Astrocyte of the cerebellum (primary cell): ENCODE measurements at places on chromosomes 7 and 10.

DNA sequence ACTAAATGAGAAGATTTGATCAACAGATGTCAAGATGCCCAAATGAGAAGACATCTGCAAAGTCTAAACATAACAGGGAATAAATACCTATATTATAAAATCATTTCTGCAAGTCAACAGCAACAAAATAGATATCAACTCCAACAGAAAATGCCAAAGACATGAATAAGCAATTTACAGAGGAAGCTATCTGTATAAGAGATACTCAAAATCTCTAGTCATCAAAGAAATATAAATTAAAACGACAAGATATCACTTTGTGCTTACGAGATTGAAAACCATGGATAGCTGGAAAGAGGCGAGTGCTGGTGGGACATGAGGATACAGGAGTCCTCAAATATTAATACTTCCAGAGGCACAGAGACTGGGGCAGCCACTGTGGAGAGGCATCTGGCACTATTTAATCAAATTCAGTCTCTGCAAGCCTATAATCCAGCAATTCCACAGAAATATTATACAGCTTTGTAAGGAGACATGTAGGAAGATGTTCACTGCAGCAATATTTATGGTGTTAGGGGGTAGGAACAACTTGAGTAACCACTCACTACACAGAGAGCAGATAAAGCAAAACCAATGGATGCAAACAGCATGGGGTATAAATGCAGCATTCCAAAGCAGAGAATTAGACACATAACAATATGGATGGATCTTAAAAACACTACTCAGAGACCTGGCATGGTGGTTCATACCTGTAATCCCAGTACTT is 4.8 kb downstream of the DNMBP start:
- no peak for DNase-seq

DNA sequence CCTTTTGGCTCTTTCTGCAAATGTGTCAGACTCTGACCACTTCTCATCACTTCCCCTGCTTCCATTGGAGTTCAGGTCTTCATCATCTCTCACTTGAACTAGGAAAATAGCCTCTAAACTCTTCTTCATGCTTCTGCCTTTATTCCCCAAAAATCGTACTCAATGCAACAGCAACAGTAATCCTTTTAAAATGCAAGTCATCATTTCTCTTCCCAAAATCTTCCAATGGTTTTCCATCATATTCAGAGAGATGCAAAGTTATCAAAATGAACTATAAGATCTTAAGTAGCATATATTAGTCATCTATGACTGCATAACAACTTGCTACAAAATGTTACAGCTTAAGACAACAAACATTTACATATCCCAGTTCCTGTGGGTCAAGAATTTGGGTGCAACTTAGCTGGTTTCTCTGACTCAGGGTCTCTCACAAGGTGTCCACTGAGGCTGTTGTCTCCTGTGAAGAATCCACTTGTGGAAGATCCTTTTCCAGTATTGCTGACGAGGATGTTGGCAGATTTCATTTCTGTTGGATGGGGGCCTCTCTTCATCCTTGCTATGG is 31.0 kb upstream of the ETV1 start:
- no peak for DNase-seq

GRCh38 chr7:134750083-134751062 is 29.1 kb upstream of the CALD1 start:
- DNase-seq, result no peak

GRCh38 chr7:45136106-45137060 is 21.2 kb upstream of the RAMP3 start:
- peak; percentile 65 for DNase-seq

GRCh38 chr7:105971845-105972244 is 8.8 kb downstream of the CDHR3 start:
- no peak for DNase-seq

GRCh38 chr7:151688236-151688780 is 168.6 kb upstream of the RHEB start:
- no peak for DNase-seq

- no peak for DNase-seq
These were observed 46.7 kb downstream of the PROSER2 start for GRCh38 chr10:11869743-11870460.

DNA sequence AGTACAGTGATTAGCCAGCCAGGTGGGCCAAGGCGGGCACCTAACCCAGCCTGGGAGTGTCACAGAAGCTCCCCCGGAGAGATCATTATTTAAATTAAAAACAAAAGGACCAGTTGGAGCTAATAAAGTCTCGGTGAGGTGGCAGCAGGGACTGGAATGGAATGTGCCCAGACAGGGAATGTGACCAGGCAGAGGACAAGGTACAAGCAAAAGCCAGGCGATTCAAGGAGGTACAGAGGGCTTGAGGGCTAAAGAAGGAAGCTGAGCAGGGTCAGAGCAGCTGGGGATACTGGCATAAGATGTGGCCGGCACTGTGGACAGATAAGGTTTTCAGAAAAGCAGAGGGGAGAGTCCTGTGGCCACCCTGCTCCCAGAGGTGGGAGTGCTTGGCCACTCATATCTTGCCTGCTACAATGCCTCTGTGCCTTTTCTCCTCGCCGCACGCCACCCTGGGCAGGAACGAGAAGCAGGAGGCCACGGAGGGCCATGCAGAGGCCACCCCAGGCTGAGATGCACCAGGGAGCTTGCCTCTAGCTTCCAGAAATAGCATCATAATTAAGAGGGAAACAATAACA is 13.2 kb downstream of the TMEM273 start:
- no peak for DNase-seq

GRCh38 chr10:92208736-92209135 is 82.1 kb downstream of the CPEB3 start:
- DNase-seq, result no peak

DNA sequence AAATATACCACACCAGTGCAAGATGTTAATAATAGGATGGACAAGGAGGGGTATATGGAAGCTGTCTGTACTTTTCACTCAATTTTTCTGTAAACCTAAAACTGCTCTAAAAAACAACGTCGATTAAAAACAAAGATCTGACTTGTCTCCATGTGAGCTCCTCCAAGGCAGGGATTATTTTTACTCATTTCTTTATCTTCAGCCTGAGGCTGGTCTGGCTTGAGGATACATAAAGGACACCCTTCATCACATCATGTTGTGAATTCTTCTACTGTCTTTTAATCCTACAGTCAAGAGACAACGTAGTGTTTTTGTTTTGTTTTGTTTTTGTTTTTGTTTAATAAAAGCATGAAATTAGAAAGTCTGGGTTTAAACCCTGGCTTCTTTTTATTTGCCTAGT is 486.9 kb downstream of the PLXNA4 start:
- DNase-seq, result no peak

- peak; percentile 8 for DNase-seq
These were observed 97.6 kb upstream of the GPR22 start for GRCh38 chr7:107372298-107372697.

- DNase-seq, result no peak
These were observed 24.7 kb upstream of the ADCYAP1R1 start for GRCh38 chr7:31027161-31027965.

DNA sequence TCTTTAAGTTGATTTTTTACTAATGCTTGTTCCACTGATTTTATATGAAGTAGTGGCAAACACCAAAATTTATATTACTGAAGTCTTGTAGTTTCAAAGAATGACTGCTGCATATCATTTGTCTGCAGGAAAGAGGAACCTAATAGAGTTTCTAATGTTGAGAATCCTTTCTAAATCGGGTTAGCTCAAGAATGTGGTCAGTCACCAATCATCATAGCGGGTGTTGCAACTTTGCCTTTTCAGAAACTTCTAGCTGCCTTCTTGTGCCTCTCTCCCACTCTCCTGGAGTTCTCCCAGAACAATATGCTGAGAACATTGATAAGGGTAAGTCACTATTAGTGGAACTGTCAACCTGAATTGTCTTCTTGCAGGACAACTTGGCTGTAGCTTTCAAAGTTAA is 524.8 kb upstream of the SORCS1 start:
- DNase-seq, result no peak

GRCh38 chr7:129169686-129170440 is 18.6 kb upstream of the SMO start:
- DNase-seq, result no peak

DNA sequence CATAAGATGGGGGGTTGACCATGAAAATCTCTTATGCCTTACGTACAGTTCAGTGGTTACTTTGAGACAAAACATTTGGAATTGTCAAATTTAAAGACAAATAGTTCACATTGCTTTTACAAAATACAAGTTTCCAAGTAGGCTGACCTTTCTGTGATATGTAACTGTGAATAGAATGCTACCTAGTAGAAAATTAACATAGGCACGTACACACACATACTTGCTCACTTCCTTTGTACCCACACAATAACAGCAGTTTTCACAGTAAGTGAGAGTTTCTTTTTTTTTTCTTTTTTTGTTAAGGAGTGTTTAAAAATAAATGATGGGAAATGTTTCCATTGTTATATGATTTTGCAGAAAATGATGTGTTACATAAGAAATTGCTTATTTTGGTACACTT is 53.3 kb upstream of the SP8 start:
- no peak for DNase-seq

DNA sequence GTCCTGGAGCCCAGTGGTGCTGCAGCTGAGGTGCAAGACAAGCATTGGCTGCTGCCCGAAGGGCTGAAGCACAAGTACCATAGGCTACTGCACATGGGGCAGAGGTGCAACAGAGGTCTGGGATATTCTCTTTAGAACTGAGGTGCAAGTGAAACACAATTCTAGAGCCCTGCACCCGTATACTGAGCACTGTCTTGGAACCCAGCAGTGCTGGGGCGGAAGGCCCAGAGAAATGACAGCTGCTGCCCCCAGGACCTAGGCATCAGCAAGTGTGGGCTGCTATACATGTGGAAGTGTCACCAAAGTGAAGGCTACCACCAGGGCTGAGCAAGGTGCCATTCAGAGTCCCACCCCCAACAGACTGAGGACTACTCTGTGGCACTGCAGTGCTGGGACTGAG is 393.6 kb upstream of the STEAP1 start:
- no peak for DNase-seq

GRCh38 chr10:94251568-94251967 is 111.2 kb downstream of the NOC3L start:
- DNase-seq, result no peak

DNA sequence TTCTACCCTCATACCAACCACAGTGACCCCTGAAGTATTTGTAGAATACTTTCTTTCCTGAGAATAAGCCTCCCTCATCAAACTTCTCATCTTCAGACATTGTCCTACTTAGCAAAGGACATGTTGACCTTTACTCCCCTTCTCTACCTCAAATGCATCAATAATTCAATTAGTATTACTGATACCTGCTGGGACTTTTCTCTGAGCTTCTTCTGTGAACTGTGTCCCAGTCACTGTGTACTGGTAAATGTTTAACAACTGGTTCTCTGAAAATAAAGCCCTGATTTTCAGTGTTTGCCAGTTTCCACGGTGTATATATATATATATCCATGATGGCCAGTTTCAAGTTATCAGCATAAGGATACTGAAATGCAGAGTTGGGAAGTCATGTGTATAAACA is 12.2 kb downstream of the PANK1 start:
- DNase-seq, result no peak

DNA sequence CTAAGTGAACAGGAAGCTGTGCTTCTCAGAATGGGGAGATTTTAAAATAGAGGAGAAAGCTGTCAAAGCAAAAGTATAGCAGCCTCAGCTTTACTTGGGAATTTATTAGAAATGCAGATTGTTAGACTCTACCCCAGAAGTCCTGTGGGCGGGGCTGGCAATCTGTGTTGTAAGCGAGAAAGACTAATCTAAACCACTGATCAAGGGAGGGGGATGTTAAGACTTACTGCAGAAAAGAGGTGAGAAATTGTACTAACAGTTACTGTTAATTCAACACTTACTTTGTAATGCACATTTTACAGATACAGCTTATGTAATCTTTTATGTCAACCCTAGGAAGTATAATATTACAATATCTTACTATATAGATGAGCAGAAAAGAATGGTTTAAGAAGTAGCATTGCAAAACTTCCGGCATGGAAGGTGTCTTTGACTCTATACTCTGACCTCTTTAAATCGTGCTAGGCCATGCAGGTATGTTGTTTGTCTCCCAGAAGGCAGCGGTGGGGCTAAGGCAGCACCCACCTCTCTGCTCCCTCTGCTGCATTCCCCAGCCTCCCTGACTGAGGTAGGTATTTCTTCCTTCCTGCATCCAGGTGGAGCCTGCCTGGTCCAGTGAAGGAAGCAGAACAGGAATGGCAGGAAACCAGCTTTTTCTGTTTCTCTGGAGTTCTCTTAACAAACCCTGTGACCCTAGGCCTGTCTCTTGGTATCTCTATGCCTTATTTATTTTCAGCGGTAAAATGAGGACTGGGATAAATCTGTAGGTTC is 462.2 kb downstream of the AUTS2 start:
- DNase-seq, result no peak

DNA sequence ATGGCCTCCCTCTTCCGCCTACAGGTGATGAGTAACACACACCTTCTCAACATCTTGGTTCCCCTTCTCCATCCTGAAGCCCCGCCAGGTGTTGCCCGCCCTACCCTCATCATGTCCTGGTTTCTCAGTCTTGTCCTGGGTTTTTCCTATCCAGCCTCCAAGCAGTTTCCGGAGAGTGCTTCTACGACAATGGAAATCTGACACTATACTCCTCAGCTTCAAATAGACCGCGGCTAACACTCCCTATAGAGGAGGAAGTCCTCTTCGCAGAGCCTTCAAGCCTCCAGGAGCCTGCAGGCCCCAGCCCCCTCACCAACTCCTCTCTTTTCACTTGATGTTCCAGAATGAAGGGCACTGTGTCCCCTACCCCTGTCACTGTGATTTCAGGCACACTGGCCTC is 147.4 kb downstream of the PRPF18 start:
- DNase-seq, result no peak

- peak; percentile 54 for DNase-seq
These were observed 17.6 kb upstream of the IMPDH1 start for GRCh38 chr7:128427289-128427891.

- DNase-seq, result no peak
These were observed 89.0 kb downstream of the EMX2 start for GRCh38 chr10:117631276-117632145.

- DNase-seq, result no peak
These were observed 56.1 kb upstream of the ELMO1 start for GRCh38 chr7:37504801-37505200.

- DNase-seq, result no peak
These were observed 3.9 kb downstream of the NFKB2 start for GRCh38 chr10:102399217-102400021.

DNA sequence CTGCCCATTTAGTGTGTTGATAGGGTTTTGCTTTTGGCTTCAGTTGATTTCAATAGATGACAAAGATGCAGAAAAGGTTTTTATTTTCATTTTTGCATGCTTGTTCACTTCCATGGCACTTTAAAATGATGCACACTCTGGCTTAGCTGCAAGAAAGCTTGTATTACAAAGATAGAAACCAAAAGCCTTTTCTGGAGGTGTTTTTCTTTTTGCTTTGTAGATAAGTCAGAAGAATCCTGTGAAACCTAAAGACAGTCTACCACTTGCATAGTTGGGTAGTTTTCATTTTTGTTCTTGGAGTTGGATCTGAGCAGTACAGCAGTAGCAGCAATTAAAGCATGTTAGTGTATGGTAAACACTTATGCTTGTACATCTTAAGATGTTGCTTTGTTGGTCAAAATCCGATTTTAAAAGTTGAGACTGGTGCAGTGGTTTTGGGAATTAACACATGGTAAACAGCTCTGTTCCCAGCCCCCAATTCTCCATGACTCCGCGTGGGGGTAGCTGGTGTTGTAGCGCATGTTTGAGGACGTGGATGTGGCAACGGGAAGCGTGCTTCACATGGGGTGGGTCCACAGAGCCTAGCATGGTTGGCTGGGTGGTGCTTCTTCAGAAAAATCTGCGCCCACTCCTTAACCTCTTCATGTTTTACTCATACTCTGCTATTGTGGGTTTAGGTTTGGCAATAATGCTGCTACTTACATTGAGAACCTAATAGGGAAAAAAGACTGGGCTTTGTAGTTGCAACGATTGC is 19.8 kb downstream of the CCNY start:
- DNase-seq, result no peak
